Activated CD4-positive, alpha-beta T cell treated with anti-CD3 and anti-CD28 coated beads, Interleukin-2, amount 10 ng/mL, durations not matched to agents 7 days and 5 days (primary cell): ENCODE measurements at places on chromosomes 2 and 18.

- no peak for DNase-seq
- H3K36me3 ChIP-seq: no peaks in the 10 kb centered on the region
- no peak overlapping the region for H3K4me3 ChIP-seq
- no peaks in the 10 kb centered on the region for H3K4me1 ChIP-seq
- no peaks in the 10 kb centered on the region for H3K27me3 ChIP-seq
- no peak overlapping the region for H3K27ac ChIP-seq
Measured at GRCh38 chr2:226115102-226115831, 684.4 kb downstream of the IRS1 start.

DNA sequence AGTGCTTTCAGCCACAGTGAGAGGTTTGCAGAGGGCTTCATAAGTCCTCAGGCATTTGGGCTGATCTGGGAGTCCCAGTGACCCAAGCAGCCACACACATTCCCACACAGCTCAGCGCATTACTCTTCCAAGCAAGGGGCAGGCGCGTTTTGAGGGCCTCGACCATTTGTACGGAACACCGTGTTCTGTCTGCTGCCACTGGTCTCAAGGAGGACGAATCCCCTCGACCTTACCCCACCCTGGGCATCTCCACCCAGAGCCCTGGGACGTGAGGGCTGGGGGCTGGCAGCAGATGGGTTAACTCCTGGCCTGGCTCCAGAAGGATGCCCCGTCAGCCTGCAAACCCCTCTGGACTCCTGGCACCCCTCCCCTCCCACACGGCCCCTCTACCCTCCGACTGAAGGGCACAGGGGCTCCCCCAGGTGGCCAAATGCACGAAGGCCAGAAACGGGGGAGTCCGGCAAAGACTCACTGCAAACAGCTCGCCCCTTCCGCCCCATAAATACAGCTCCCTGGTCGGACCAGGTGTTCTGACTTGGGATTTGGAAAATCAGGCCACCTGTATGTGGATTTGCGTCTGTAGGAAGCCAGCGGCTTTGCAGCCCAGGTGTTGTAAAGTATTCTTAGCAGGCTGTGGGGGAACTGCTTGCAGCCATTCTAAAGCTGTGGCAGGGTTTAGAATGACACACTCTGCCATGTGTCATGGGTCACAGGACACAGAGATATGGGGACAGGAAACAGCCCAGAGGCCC is 33.6 kb upstream of the PTMA start:
- H3K4me1 ChIP-seq: peaks cover 32% of the 10 kb centered on the region
- no peaks in the 10 kb centered on the region for H3K36me3 ChIP-seq
- H3K27ac ChIP-seq: peak overlapping the region; percentile 22
- no peaks in the 10 kb centered on the region for H3K27me3 ChIP-seq
- H3K4me3 ChIP-seq: no peak overlapping the region

- no peaks in the 10 kb centered on the region for H3K4me1 ChIP-seq
- no peak overlapping the region for H3K27ac ChIP-seq
- no peaks in the 10 kb centered on the region for H3K36me3 ChIP-seq
Measured at GRCh38 chr2:215702116-215702902, 266.4 kb upstream of the FN1 start.

GRCh38 chr2:241074901-241075540 is 27.1 kb downstream of the MTERF4 start:
- H3K4me1 ChIP-seq: peaks cover 2% of the 10 kb centered on the region
- H3K27ac ChIP-seq: no peak overlapping the region
- H3K36me3 ChIP-seq: peaks cover 2% of the 10 kb centered on the region
- no peak for DNase-seq
- H3K27me3 ChIP-seq: no peaks in the 10 kb centered on the region

DNA sequence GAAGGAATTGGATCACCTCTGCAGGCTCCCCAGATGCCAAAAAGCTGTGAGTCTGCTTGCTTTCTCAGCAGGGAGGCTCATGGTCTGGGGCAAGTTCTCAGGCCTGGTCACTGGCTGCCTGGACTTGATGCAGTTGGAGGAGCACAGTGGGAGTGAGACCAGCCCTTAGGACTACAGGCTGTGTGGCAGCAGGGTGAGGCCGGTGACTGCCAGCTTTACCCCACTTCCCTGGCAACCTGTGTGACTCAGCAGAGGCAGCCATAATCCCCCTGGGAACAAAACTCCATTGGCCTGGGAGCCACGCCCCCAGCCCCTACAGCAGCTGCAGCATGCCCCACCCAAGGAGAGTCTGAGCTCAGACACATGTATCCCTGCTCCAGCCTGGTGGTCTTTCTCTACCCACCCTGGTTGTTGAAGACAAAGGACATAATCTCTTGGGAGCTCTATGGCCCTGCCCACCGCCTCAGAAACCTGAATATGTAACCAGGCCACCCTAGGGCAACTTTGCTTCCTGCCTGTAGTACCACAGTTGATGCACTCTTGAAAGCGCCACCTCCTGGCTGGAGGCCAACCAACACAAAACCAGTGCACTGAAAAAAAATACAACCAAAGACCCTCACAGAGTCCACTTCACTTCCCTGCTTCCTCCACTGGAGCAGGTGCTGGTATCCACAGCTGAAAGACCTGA is 106.8 kb upstream of the SPATS2L start:
- no peak for DNase-seq
- no peaks in the 10 kb centered on the region for H3K4me1 ChIP-seq
- H3K27ac ChIP-seq: no peak overlapping the region
- H3K27me3 ChIP-seq: peaks cover 12% of the 10 kb centered on the region

GRCh38 chr18:48153613-48154481 is 223.4 kb upstream of the SMAD2 start:
- H3K27ac ChIP-seq: no peak overlapping the region
- H3K36me3 ChIP-seq: no peaks in the 10 kb centered on the region

GRCh38 chr2:74037379-74037860 is 52.7 kb downstream of the TET3 start:
- H3K4me3 ChIP-seq: no peak overlapping the region
- no peaks in the 10 kb centered on the region for H3K27me3 ChIP-seq

DNA sequence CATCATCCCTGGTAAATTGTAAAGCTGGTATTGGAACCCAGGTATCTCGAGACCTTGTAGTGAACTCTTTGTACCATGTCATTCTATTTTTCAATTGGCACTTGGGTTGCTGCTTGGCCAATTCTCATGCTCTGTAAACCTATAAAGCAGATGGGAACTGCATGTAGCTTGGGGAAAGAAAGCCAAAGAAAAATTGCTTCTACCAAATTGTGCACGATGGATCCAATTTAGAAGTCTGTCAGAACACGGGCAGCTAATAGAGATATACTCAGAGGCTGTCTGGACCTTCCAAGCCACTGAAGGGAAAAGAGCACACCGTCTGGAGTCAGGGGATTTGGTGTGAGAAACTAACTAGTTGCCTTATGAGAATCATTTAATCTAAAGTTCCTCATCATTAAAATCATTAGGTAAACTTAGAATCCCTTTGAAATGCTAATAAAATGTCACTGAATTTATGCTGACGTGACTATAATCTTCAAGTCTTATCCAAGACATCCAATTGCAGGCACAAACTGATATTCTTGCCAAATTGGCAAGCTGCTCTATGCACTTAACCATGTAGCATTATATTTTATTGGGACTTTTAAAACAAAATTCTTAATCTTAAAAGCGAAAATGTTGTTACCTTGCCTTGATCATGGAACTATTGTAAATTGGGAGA is 206.8 kb downstream of the DCC start:
- H3K4me3 ChIP-seq: no peak overlapping the region
- no peaks in the 10 kb centered on the region for H3K4me1 ChIP-seq
- H3K27ac ChIP-seq: no peak overlapping the region
- DNase-seq: no peak
- H3K27me3 ChIP-seq: no peaks in the 10 kb centered on the region

DNA sequence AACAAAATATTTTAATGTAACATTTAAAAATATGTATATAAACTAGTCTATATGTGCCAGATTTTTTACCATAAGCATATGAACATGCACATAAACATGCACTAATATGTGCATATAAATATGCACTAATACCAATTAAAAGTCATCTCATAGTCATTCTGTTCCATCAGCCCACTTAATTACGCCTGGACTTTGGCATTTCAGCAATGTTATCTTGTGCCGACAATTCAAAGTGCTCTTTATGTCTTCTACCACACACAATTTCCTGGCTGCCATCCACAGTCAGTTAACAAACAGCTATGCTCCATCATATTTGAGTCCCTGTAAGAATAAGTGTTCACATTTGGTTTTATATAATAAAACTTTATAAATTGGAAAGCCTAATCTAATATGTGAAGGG is 92.6 kb upstream of the TSPYL6 start:
- H3K27ac ChIP-seq: no peak overlapping the region
- no peak overlapping the region for H3K4me3 ChIP-seq
- no peaks in the 10 kb centered on the region for H3K4me1 ChIP-seq

- peaks cover 20% of the 10 kb centered on the region for H3K4me1 ChIP-seq
- H3K36me3 ChIP-seq: no peaks in the 10 kb centered on the region
- no peak for DNase-seq
Measured at GRCh38 chr2:148533685-148534084, 110.9 kb upstream of the EPC2 start.

DNA sequence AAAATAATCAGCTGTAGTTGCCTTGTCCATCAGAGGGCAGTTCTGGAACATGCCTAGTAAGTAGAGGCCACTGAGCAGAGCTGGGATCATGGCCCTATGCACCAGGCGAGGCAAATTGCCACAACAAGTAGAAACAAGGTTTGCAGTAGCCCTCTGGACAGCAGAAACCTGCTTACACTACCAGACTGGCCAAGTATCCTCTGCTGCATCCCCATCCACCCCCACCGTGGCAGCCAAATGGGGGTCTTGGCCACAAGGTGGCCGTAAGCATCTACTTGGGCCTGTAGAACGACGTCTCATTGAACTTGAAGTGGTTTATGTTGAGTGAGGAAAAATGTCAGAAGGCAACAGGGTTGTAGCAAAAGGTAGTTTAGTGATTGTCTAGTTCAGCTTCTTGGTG is 241.2 kb downstream of the ALPK2 start:
- H3K36me3 ChIP-seq: no peaks in the 10 kb centered on the region
- no peak for DNase-seq
- no peaks in the 10 kb centered on the region for H3K4me1 ChIP-seq

GRCh38 chr2:240429341-240429871 is 6.1 kb upstream of the GPC1 start:
- H3K27ac ChIP-seq: no peak overlapping the region
- H3K36me3 ChIP-seq: no peaks in the 10 kb centered on the region
- H3K27me3 ChIP-seq: peaks cover 3% of the 10 kb centered on the region
- DNase-seq: no peak
- H3K4me3 ChIP-seq: no peak overlapping the region

GRCh38 chr2:240433973-240434727 is 1.3 kb upstream of the GPC1 start:
- peak overlapping the region; percentile 84 for H3K4me3 ChIP-seq
- no peaks in the 10 kb centered on the region for H3K36me3 ChIP-seq
- peak overlapping the region; percentile 91 for H3K27ac ChIP-seq
- DNase-seq: no peak

DNA sequence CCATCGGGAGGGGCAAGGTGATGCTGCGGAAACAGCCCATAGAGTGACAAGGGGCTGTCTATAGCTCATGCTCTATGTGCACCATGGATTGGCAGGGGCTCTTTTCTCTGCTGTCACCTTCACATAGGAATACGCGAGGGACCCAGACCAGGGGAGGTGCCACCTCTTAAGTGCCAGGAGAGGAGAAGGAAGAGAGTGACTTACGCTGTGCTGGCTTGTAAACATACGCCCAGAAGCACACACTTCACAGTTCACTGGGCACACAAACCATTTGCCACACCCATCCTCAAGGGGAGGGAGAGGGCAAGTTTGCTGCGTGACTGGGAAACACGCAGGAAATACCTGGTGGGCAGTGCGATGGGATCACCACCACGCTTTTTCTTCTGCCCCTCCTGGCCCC is 65.1 kb upstream of the GPR45 start:
- no peak overlapping the region for H3K4me3 ChIP-seq
- H3K36me3 ChIP-seq: no peaks in the 10 kb centered on the region
- peaks cover 7% of the 10 kb centered on the region for H3K27me3 ChIP-seq
- DNase-seq: no peak
- H3K27ac ChIP-seq: no peak overlapping the region
- H3K4me1 ChIP-seq: no peaks in the 10 kb centered on the region

GRCh38 chr18:48878471-48878870 is 72.3 kb downstream of the SMAD7 start:
- no peak overlapping the region for H3K4me3 ChIP-seq
- H3K36me3 ChIP-seq: no peaks in the 10 kb centered on the region
- no peak for DNase-seq
- peaks cover 2% of the 10 kb centered on the region for H3K27me3 ChIP-seq
- H3K4me1 ChIP-seq: peaks cover 11% of the 10 kb centered on the region

GRCh38 chr2:1591461-1591770 is 152.9 kb downstream of the PXDN start:
- H3K27ac ChIP-seq: no peak overlapping the region
- no peak overlapping the region for H3K4me3 ChIP-seq
- no peaks in the 10 kb centered on the region for H3K4me1 ChIP-seq
- peaks cover 3% of the 10 kb centered on the region for H3K27me3 ChIP-seq

DNA sequence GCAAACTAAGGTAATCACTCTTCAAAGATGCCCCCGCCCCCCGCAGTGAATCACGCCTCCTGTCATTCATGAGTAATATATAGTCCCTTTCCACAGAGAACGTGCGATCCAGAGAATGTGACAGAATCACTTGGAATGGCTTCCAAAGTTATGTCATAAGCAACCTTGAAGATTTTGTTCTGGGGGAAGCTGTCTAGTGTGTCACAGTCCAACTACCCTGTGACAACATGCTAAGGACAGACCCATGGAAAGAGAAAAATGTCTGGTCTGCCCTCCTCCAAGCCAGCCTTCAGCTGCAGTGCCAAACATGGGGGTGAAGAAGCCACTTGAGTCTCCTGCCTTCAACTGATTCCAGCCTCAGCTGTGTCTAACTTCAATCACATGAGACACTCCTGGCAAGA is 259.1 kb downstream of the SS18 start:
- no peak for DNase-seq
- H3K27me3 ChIP-seq: no peaks in the 10 kb centered on the region
- no peak overlapping the region for H3K4me3 ChIP-seq
- no peaks in the 10 kb centered on the region for H3K4me1 ChIP-seq
- H3K36me3 ChIP-seq: no peaks in the 10 kb centered on the region

DNA sequence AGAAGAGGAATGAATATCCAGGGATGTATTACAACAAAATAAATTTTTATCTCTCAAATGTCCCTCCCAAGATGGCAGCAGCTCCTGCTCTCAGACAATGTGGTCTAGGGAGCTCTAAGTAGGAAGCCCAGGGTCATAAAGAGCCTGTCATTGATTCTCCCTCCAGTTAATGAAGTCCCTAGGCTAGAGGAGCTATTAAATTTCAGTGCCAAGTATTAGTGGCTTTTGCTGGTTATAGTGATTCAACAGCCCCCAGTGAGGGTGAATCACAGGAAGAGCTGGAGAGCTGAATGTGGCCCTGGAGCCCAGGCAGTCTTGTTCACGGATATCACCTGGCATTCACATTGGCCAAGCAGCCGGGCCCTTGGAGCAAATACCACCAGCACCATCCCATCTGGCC is 109.8 kb upstream of the YPEL5 start:
- no peaks in the 10 kb centered on the region for H3K4me1 ChIP-seq
- H3K4me3 ChIP-seq: no peak overlapping the region
- peaks cover 4% of the 10 kb centered on the region for H3K27me3 ChIP-seq
- H3K36me3 ChIP-seq: no peaks in the 10 kb centered on the region
- DNase-seq: no peak
- H3K27ac ChIP-seq: no peak overlapping the region

- H3K4me3 ChIP-seq: no peak overlapping the region
- no peaks in the 10 kb centered on the region for H3K36me3 ChIP-seq
- H3K27ac ChIP-seq: no peak overlapping the region
- no peaks in the 10 kb centered on the region for H3K27me3 ChIP-seq
Measured at GRCh38 chr2:46893269-46893939, 22.2 kb downstream of the MCFD2 start.
